ENCODE measurements at places on chromosomes 4 and X. TPM values are rescaled to one million over a fixed set of nuclear protein-coding genes. Genes with fewer than 3 reads are reported as not detected.

Gene HPSE
- polyA plus RNA-seq, result 0.25 TPM

DNA sequence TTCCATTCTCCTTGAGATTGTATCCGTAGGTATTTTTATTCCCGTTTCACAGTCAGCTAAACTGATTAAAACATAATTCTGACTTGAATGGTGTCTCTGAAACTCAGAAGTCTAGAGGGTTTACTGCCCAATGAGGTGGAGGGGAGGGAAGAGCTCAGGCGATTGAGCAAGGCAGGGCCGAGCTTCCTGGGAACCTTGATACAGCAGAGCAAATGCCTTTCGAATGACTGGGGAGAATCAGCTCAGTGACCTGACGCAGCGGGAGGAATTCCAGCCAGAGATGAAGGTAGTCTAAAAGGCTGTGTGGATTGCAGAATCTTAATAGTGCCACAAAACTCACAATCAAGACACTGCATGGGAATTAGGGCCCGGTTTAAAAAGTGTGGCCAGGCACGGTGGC is 233.6 kb downstream of the EVC2 start:
- no peak for DNase-seq

GRCh38 chr4:96120206-96120605 is 280.3 kb downstream of the PDHA2 start:
- no peak for DNase-seq

DNA sequence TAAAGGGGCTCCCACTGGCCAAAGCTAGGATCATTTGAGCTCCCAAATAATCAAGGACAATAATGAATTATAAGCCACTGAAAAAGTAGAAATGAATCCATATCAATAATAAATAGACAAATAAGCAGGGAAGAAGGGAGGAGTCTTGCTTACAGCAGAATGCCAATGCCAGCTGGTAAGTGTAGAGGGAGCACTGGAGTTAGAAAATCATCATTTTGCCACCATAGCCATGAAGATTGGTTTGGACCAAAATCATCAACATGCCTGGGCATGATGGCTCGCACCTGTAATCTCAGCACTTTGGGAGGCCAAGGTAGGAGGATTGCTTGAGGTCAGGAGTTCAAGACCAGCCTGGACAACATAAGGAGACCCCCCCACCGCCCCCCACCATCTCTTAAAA is 20.4 kb upstream of the SH3KBP1 start:
- no peak for DNase-seq

DNA sequence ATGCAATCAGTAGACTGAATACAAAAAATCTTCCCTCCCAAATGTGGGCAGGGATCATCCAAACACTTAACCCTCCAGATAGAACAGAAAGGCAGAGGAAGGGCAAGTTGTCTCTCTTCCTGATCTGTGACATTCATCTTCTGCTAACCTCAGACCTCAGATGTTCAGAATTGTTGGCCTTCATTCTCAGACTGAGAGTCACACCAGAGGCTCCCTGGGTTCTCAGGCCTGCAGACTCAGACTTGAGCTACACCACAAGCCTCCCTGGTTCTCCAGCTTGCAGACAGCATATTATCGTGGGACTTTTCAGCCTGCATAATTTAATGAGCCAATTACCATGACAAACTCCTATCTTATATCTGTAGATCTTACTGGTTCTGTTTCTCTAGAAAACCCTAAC is 1471.6 kb upstream of the ADGRL3 start:
- DNase-seq, result no peak

DNA sequence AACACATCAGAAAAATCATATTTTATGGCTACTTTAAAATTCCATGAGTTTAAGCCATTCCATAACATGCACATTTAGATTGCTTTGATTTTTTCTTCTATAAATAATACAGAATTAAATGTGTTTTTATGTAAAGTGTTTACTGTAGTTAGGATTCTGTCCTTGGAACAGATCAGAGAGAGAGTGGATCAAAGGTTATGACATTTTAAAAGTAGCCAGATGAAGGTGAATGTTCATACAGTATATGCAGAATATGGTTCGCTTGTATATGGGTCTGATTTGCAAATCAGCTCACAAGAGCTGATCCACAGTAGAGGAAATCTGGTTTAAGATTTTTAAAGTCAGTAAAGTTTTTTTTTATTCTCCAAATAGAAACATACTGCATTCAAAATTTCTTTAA is 7.2 kb upstream of the PALLD start:
- no peak for DNase-seq

GRCh38 chr4:86834901-86835300 is 14.3 kb downstream of the SLC10A6 start:
- no peak for DNase-seq

Gene BLTP1
- 43.8 TPM for polyA plus RNA-seq

Gene KIAA1210
- 0.24 TPM for polyA plus RNA-seq

Gene USP51
- polyA plus RNA-seq, result 3.5 TPM

DNA sequence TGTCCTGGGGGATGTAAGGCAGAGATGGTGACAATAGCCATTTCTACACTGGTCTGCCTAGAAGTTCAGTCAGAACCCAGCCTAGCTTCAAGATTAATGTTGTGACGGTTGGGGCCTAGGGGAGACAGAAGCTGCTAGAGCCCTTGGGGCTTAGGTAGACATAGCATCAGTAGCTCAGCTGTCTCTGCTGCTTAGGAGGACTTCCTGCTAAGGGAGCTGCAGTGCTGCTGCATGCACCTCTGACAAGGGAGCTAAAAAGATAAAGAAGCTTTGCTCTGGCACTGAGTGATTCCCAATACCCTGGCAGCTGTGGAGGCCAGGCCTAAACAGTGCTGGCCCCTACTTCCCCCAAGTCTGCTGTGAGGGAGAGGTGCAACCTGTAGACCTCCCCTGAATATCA is 116.0 kb downstream of the CT47B1 start:
- DNase-seq, result no peak

GRCh38 chr4:2413821-2414610 is 4.4 kb downstream of the ZFYVE28 start:
- DNase-seq, result no peak

Gene IGBP1
- polyA plus RNA-seq, result 132 TPM

Gene DUSP21
- not detected for polyA plus RNA-seq

DNA sequence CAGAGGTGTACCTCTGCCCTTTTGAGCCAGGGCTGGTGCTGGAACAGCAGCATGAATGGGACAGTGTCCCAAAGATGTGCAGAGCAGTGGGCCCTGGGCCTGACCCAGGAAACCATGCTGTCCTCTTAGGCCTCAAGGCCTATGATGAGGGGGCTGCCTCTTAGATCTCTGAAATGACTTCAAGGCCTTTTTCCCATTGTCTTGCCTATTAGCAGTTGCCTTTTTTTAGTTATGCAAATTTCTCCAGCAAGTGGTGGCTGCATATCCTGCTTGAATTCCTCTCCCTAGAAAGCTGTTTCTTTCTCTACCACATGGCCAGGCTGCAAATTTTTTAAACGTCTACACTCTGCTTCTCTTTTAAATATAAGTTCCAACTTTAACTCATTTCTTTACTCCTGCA is 160.3 kb downstream of the CFAP299 start:
- no peak for DNase-seq

GRCh38 chrX:49041744-49042580 is 1.2 kb downstream of the TFE3 start:
- no peak for DNase-seq

DNA sequence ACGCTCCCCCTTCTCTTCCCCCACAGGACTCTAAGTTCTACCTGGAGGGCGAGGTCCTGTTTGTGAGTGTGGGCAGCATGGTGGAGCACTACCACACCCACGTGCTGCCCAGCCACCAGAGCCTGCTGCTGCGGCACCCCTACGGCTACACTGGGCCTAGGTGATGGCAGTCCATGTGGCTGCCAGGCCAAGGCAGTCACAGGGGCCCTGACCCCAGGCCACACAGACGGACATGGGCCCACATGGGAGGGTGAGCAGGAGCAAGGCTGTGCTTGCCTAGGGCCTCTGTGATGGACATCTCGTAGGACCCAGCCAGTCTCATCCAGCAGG is 10.0 kb upstream of the ADD1 start:
- DNase-seq, result no peak

- DNase-seq, result no peak
These were observed 118.6 kb downstream of the SLIT2 start for GRCh38 chr4:20370274-20370673.

DNA sequence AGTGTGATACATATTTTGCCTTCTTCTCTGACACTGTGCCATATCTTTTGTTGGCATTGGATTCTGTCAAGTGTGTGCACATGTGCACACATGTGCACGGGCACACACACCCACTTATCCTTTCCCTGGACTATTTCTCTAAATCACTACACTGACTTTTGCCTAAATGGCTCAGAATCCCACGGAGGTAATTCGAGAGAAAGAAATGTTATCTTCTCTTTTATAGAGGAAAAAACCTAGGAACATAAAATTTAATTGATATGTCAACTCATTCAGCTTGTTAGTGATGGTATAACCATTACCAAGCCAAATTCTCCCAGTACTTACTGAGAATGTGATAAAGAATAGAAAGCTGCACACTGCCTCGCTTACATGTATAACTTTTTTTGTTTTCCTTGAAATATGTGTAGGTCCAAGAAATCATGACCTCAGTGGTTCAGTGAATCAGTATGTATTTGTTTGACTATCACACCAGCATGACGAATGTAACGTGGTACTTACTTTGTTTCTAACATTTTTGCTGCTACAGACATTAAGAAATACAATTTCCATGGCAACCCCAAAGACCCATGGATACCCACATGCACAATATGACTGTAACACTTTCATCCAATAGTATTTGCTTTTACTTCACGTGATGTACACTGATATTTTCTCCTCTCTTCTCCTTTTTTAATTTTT is 163.0 kb downstream of the PCDH7 start:
- DNase-seq, result no peak

DNA sequence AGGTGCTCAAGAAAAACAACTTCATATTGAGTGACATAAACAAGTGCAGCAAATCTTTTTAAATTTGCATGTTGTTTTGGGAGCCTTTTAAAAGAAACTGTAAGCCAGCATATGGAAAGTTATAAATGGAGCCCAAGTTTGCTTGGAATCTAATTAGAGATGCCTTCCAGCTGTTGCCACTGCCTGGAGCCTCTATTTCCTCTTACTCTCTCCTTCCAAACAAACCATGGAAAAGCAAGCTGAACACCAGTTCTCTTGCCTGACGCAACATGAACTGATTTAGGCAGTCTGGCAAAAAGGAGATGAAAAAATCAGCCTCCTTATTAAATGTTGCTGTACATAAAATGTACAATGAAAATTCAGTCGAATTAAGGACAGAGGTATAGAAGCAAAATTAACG is 21.5 kb downstream of the ARSJ start:
- no peak for DNase-seq

DNA sequence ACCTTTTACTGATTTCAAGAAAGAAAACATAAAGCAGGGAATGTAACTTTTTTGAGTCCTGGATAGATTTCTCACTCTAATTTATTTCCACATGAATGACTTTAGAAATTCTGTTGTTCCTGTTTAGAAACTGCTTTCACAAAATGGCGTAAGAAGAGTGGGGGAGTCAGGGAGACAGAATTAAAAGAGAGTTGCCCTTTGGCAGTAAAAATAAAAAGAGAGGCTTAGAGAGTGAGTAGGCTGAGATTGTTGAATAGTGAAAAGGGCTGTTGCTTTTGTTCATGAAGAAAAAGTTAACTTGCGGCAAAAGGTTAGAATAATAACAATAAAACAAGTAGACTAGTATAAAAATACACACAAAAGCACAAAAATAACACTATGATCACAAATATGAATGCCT is 166.1 kb downstream of the TBCK start:
- no peak for DNase-seq

Gene PAGE2B
- polyA plus RNA-seq, result 0.29 TPM

Gene TRMT2B
- polyA plus RNA-seq, result 7.3 TPM

Gene FMR1NB
- polyA plus RNA-seq, result not detected

DNA sequence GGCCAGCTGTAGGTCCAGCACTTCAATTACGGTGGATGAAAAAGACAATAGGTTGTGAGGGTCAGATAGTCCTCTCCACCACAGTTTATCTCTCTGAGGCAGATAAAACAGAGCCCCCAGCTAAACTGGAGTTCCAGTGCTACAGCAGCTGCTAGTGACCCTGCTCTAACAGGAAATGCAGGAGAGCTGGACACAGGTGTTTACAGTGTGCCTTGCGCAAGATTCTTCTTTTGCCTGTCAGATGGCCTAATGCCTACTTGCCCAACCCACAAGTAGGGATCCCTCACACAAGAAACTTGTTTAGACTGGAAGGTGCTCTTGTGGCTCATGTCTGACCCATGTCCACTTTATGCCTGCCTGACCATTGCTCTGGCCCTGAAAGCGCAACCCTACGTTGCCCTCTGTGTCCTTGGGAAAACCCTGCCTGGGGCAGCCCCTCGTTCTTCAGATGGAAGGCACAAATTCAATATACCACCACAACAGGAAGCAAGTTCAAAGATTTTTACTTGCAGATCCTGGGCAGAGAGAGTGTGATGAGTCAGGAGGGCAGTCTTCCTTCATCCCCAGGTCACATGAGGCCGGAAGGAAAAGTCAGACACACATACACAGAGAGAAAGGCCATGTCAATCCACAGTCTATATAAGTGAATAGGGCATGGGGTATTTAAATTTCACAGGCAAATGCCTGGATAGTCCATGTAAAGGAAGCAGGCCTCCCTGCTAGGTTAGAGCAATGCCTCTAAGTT is 105.1 kb upstream of the ADGRL3 start:
- no peak for DNase-seq

Gene NUP62CL
- 0.90 TPM for polyA plus RNA-seq

DNA sequence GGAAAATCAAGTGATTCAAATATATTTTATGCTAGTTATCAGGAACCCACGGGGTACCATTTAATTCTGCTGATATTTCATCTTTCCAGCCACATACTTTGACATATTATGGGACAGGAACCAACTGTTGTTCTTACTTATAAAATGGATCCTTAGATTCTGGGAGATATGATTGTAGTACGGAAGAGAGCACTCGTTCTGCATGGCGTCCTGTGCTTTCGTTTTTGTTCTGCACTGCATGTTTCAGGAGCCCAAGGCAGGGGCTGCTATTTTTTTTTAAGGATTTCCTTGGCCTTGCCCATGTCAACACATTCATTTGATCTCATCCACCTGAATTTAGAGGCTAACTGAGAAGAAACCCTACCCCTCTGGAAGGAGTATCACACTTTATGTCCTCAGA is 245.5 kb upstream of the TLL1 start:
- no peak for DNase-seq

Gene NDST3
- not detected for polyA plus RNA-seq

GRCh38 chrX:67596839-67597790 is 53.3 kb downstream of the AR start:
- no peak for DNase-seq

Gene TCEAL7
- 447 TPM for polyA plus RNA-seq

GRCh38 chr4:150363721-150364688 is 217.9 kb upstream of the MAB21L2 start:
- no peak for DNase-seq
